ENCODE measurements at places on chromosomes 3 and 15.

- no peak for DNase-seq
Observed at GRCh38 chr15:77130315-77130930, 59.5 kb upstream of the TSPAN3 start.

DNA sequence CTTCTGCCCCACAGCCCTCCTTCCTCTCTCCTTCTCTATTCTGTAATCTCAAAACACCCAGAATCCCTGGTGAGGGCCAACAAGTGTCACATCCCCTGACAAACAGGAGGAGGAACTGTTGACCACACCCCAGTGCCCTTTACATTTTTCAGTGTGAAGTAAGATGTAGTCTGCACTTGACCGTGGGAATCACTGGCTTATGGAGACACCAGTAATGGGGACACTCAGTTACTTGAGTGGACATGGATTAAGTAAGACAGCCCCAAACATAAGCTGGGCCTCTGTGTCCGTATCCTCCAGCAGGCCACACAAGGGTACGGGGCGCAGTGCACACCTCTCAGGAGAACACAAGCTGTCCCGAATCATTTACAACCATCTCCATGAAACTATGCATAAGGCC lies 28.4 kb upstream of the LIMD1 start:
- DNase-seq, result no peak

DNA sequence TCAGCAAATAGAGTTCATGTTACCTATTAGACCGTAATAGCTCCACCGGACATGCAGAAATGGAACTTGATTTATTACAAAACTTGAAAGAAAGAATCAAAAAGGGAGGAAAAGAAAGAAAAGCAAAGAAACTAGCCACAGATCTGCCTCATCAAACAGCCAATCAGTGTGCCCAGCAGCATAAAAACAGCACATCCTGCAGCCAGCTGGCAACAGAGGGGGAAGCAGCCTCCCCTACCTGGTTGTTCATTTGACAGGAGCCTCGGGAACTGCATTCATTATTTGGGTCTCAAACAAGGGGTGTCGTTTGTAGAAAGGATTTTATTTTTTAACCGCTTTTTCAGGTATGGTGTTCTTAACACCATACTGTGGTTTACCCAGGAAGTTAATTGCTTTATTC lies 181.5 kb upstream of the TOPAZ1 start:
- no peak for DNase-seq

- no peak for DNase-seq
Observed at GRCh38 chr3:188052169-188053035, 101.6 kb upstream of the LPP start.

DNA sequence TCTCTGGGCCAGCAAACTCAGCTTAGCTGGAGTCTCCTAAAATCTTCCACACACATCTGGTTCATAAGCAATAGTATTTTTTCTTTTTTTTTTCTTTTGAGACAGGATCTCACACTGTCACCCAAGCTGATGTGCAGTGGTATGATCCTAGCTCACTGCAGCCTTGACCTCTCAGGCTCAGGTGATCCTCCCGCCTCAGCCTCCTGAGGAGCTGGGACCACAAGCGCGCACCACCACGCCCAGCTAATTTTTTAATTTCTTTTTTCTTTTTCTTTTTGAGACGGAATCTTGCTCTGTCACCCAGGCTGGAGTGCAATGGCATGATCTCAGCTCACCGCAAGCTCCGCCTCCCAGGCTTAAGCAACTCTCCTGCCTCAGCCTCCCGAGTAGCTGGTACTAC lies 34.3 kb downstream of the RNU5B-1 start:
- DNase-seq, result no peak

- no peak for DNase-seq
Observed at GRCh38 chr3:187039723-187040414, 99.4 kb downstream of the RPL39L start.

Measured in activated CD8-positive, alpha-beta memory T cell treated with anti-CD3 and anti-CD28 coated beads for 1 hour (primary cell).